GM19239 (cell line): ENCODE measurements at places on chromosomes 7 and 10.

- DNase-seq: no peak
These were observed 26.2 kb upstream of the EN2 start for GRCh38 chr7:155431711-155432110.

GRCh38 chr10:74634995-74635536 lies 191.3 kb upstream of the KAT6B start:
- no peak for DNase-seq

DNA sequence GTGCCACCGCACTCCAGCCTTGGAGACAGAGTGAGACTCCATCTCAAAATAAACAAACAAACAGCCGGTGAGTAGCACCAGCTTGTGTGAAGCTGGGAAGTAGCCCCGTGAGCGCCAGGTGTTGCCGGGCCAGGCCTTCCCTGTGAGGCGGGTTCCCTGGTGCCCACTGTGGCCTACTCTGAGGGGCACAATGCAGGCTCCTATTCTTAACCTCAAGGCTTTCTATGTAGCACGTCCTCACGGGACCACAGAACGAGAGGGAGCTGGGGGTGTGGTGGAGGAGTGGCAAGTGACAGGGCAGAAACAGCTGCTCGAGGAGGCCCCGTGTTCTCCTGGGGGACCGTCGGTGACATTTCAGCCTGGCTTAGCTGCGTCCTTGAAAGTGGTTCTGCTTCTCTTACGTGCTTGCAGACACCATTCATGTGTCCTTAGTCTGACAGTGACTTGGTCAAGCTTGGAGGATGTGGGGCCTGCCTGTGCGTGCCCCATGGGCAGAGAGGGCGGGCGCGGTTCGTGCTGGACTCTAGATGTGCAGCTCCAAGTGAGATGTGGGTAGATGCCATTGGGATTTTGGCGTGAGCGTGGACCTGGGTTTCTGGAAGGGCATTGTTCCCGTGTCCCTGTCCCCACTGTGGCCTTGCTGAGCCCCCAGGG lies 116.6 kb downstream of the NKX6-2 start:
- no peak for DNase-seq

DNA sequence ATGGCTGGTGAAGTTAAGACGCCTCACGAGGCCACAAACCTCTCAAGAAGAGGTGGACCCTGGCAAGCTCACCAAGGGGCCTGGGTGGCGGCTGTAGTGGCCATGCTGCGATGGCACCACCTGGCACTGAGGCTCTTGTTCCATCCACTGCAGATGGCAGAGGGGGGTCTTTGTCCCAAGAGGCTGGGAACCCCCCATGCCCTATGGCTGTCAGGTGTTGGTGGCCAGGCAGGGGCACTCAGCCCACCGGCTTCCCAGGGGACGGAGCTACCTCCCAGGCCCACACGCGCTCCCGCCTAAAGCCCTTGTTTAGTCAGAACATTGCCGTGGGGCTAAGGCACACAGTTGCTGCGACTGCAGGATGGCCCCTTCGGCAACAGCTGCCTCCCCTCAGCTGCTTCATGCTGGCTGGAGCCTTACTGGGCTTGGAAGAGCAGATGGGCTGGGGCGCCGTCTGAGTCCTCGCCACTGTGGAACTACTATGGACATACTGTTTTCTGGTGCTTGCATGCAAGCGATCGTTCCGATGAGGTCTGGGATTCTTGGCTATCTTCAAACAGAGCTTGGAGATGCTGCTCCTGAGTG lies 46.8 kb downstream of the DPYSL4 start:
- DNase-seq: no peak

DNA sequence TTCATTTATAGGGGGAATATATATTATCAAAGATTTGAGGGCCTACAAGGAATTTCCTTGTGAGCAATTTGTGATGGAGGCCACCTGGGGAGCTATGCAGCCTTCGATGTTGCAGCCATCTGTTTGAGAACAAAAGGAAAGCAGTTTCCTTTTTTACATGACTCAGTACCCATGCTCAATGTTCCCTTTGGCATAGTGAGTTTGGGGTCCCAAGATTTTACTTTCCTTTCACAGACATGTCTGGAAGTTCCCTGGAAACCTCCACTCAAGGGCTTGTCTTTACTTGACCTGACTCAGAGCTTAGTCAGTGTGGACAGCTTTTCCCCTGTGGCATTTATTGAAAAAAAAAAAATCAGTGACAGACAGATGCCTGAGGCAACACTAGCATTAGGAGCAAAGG lies 73.5 kb upstream of the VIPR2 start:
- DNase-seq: no peak

GRCh38 chr10:8403711-8404371 lies 349.4 kb downstream of the GATA3 start:
- DNase-seq: no peak

- DNase-seq: no peak
These were observed 45.7 kb downstream of the PITRM1 start for GRCh38 chr10:3126741-3127346.

- DNase-seq: no peak
These were observed 200.9 kb upstream of the TBX20 start for GRCh38 chr7:35454575-35455385.

- DNase-seq: no peak
These were observed 171.1 kb downstream of the ADK start for GRCh38 chr10:74322141-74322540.

- DNase-seq: no peak
These were observed 91.3 kb upstream of the ANK3 start for GRCh38 chr10:60480865-60481563.
